NCI-H1417 treated with DMSO at 0.1 percent for 48 hours (cell line): ENCODE measurements at places on chromosomes 13 and 19.

DNA sequence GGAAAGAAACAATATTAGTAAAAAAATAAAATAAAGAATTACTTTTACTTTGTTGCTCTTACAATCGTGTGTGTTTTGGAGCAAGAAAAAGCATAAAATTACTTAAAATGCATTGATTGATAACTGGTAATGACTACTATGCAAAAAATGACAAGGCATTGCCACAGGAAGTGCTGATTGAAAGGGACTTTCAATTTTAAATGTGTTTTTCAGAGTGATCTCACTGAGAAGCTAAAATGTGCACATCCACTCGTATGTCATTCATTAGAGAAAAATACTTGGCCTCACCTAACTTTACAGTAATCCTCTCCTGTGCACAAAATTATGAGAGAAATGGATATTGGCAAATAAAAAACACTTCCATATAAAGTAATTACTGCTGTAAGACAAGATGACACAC is 934.9 kb downstream of the SLITRK6 start:
- no peak for DNase-seq

- no peak for DNase-seq
Measured at GRCh38 chr13:106099765-106100164, 435.7 kb downstream of the EFNB2 start.

DNA sequence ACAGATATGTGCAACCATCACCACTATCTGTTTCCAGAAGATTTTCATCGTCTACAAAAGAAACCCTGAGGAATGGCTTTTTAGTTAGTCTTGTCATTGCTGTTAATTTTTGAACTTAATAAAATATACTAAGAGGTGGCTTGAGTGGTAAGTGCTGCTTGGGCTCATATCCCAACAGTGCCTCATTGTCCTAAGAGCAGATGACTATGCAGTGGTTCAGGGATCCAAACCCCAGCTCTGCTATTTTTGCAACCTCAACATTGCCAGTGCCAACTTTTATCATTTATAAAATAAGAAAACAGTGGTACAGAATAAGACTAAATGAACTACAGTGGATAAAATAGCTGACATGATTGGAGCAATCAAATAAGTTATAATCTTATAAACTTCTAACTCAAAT is 123.2 kb upstream of the SLC7A1 start:
- DNase-seq: no peak

- DNase-seq: no peak
Measured at GRCh38 chr13:102772042-102772425, 1.6 kb downstream of the TEX30 start.

- no peak for DNase-seq
Measured at GRCh38 chr19:19460761-19461265, 54.5 kb downstream of the TSSK6 start.

DNA sequence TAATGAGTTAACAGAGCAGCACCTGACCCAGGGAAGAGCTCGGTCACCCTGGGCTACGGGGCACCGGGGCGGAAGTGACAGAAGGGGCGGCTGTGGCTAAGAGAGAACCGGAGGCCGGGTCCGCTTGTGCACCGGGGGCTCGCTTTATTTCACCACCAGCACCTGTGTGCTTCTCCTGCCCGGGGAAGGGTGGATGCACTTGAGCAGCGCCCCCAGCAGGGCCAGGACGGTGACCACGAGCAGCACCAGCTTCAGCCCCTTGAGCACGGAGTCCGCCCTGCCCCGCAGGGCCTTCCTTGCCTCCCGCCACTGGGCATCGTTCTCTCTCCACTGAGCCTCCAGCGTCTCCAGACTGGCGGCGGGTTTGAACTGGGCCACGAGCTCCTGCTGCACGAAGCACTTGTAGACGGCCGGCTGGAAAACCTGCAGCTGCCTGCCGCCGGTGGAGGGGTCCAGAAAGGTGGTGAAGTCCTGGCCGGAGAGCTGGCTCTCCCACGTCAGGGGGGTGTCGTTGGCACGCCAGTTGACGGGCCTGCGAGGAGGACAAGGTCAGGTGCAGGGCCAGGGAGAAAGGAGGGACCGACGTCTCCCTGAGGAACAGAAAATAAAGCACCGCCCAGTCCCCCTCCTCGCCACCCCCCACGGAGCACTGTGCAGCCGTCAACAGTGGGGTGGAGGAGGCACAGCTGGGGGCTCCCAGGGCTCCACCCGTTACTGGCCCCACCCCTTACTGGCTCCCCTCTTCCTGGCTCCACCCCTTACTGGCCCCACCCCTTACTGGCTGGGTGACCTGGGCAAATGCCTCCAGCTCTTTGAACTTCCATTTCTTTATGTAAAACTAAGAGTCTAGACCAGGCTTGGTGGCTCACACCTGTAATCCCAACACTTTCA is 3.6 kb downstream of the FAM187B start:
- no peak for DNase-seq

GRCh38 chr13:79548902-79549301 is 67.9 kb downstream of the NDFIP2 start:
- DNase-seq: no peak

DNA sequence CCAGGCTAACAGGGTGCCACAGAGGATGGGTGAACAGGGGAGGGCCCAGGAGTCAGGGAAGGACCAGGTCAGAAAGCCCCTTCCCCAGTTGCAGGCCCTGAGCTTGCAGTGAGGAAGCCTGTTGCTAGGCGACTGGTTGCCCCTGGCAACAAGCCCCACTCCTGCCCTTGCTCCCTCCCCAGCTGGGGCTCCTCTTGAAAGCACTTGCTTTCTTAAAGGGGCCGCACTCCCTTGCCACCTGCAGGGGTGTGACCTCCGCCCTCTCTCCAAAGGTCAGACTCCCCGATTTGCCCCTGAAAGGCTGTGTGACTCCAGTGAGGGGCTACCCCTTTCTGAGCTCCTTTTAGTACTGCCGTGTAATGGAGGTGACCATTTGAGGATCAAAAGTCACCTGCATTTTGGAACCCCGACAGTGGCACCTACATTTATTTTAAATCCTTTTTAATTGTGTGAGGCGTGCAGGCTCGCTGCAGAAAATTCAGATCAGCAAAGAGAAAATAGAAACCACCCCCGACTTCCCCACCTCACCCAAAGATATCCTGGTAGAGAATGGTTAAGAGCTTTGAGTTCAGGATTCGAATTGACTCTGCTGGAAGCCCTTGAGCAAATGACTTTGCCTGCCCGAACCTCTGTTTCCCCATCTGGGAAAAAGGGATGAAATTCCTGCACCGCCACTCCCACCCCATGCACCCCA is 4.8 kb downstream of the FCHO1 start:
- no peak for DNase-seq

DNA sequence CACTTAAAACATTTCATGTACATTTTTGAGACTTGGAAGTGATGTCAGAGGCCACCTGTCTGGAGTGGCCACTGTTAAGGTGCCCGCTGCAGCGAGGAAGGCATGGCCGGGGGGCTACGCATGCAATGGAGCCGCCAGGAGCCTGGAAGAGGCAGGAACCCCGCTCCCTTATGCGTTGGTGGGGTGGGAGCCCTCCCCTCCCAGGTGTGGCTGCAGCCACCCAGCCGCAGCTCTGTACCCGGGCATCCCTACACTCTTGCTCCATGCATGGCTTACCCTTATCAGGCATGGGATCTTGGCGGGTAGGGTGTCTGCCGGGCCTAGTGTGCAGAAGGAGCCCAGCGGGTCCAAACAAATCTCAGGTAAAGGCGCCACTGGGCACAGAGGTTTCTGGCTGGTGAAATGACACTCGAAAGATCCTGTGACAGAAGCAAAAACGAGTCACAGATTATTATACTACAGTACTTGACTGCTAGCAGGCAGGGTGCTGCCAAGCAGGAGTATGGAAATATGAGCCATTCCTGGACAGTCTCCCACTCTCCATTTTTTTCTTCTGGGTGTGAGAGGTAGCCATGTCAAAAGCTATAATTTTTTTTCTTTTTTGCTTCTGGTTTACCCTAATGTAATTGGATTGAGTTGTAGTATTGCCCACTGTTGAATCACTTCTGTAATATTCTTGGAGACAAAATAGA is 1606.3 kb upstream of the MIR17HG start:
- no peak for DNase-seq

DNA sequence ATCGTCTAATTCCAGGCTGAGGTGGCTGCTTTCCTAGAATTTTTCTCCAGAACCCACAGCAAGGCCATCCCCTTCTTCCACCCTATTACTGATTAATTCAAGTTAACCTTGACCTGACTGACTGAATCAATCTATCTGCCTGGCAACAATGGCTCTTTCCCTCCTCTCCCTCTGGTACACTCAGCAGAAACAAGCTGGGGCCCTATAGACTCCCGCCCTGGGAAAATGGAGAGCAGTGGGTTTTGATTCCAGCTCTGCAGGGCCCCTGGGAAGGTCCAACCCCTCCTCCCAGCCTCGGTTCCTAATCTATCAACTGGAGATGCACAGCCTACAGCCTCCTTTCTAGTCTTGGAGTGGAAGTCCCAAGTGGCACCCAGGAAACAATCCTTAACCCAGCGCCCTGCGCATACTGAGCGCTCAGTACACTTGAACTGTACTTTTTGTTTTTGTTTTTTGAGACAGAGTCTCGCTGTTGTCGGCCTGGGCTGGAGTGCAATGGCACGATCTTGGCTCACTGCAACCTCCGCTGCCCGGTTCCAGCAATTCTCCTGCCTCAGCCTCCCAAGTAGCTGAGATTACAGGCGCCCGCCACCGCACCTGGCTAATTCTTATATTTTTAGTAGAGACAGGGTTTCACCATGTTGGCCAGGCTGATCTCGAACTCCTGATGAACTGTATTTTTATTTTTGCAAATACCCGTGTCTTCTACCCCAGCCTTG is 5.2 kb upstream of the C3 start:
- no peak for DNase-seq

DNA sequence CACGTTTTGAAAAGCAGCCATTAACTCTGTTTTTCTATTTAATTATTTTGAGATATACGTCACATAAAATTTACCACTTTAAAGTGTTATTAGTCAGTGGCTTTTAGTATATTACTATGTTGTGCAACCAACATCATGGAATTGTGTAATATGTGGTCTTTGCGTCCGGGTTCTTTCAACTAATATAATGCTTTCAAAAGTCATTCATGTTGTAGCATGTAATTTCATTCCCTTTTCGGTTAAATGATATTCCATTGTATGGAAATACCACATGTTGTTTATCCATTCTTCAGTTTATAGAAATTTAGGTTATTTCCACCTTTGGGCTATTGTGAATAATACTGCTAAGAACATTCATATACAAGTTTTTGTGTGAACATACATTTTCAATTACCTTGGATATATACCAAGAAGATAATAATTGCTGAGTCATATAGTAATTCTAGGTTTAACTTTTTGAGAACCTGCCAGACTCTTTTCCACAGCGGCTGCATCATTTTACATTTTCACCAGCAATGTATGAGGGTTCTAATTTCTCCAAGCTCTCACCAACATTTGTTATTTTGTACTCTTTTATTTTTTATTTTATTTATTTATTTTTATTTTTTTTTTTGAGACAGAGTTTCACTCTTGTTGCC is 28.1 kb upstream of the CLDN10 start:
- DNase-seq: no peak

- DNase-seq: no peak
Measured at GRCh38 chr13:40498461-40498860, 168.0 kb downstream of the FOXO1 start.

DNA sequence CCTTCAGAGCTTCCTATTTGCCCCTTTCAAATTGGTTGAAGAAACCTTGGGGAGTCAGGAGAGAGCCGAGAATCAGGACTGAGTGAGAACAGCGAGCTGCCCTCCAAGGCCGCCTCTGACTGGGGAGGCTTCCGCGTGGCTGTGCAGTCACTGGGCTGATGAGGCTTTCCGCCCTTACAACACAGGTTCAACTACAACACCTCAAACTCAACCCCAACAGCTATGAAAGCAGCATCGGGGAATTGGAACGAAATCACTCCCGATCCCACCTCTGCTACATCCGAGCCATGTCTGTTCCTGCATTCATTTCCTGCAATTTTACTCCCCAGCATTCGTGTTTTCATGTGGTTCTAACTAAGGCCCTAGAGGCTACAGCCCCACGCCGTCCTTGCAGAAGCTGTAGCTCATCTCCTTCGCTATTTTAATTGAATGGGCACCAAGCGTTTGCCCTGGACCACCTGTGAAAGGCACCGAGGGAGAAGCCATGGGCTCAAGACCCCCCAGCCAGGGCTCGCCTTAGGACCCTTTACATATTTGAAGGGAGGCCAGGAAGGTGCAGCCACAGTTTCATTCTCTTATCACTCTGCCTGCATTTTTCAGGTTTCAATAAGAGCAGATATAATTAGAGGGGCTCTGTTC is 12.3 kb upstream of the RASA3 start:
- no peak for DNase-seq

DNA sequence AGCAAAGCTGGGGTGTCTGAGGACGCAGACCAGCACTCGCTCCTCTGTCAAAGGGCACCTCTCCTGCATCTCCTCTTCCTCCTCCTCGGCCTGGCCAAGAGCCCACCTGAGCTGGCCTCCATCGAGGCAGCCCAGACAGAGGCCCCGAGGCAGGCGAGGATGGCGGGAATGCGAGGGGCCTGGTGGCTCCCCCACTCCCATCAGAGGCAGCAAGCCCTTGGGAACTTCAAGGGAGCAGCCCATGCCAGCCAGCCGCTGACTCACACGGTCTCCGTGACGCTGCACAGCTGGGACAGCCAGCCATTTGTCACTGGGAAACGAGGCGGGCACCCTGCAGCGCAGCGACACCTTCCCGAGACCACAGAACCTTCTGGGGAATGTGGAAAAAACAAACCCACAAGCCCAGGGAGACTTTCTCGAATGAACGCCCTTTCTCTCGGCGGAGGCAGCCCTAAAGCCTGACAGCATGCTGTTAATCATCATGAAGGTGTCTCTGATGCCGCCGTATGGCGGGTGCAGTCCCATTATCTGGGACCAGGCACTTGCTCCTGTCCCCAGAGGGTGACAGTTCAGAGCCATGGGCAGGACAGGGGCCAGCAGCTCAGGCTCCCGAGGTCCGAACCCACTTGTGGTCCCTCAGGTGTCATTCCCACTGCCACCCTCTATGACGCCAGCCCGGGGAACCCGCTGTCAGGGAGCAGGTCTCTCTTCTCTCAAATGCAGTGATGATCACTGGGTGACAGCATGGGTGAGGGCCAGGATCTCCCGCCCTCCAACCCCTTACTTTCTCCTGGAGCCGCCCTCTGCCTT is 53.0 kb downstream of the PEPD start:
- no peak for DNase-seq

DNA sequence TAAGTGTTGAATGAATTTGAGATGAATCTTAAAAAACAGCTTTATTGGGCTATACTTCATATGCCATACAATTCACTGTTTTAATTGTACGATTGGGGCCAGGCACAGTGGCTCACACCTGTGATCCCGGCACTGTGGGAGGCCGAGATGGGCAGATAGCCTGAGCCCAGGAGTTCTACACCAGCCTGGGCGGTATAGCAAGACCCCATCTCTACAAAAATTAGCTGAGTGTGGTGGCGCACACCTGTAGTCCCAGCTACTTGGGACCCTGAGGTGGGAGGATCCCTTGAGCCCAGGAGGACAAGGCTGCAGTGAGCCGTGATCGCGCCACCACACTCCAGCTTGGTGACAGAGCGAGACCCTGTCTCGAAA is 10.3 kb downstream of the ARID3A start:
- no peak for DNase-seq

DNA sequence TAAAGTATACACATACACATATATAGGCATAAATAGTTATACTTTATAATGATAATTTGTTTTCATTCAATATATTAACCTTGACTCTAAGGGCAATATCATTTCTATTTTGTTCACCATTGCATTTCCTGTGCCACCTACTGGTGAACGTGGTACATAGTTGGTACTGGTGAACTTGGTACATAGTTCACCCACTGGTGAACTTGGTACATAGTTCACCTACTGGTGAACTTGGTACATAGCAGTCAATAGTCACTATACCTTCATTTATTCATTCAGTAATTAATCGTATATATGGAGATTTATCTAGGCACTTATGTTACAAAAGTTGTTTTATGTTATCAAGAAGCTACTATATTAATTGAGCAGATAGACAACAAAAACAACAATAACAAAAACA is 172.6 kb upstream of the ATXN8OS start:
- no peak for DNase-seq

GRCh38 chr13:37596805-37597204 is 1.8 kb downstream of the POSTN start:
- DNase-seq: no peak
